AML-193 (cell line): ENCODE measurements at places on chromosomes 13 and 19.

DNA sequence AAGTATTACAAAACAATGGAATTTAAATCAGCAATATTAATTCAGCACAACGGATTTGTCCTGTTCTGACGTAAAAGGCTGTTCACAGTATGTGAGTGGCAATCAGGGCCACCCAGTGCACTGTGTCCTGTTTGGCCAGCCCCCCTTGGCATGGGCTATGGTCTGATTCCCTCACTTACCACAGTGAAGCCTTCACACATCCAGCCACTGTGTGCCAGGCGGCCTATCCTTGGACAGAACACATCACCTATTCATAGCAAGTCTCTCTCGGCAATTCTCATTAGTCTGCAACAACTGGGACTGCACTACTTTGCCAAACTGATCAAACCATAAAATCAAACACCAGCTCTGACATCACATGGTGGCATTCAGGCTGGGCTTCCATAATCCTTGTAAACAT lies 221.5 kb upstream of the TSHZ3 start:
- DNase-seq = no peak

DNA sequence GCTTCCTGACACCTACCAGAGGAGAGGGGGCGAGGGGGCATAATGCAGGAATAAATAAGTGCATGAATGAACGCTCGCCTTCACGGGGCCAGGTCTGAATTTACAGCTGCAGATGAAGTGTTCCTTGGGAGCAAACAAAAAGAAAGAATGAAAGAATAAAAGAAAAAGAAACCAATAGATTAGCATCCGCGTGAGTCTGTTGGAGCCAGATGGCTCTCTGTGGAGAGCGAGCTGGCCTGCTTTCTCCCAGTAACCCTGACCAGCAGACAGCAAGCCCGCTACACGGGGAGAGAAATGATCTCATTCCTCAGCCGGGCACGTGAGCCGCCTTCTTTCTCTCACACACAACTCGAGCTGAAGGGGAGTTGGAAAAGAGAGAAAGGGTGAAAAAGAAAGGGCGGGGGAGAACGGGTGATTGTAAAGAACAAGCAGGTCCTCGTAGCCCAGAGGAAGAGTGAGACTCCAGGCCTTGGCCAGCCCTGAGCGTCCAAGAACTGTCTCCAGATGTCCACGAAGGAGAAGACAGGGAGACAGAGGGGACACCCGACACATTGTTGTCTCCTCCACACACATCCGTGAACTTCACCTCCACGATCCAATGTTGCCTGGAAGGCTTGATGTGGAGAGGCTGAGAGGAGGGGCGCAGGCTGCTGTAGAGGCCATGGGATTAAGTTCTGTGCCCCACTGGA lies 81.4 kb downstream of the RNASEH2B start:
- DNase-seq = no peak

GRCh38 chr13:45492538-45492937 lies 27.8 kb downstream of the COG3 start:
- no peak for DNase-seq

DNA sequence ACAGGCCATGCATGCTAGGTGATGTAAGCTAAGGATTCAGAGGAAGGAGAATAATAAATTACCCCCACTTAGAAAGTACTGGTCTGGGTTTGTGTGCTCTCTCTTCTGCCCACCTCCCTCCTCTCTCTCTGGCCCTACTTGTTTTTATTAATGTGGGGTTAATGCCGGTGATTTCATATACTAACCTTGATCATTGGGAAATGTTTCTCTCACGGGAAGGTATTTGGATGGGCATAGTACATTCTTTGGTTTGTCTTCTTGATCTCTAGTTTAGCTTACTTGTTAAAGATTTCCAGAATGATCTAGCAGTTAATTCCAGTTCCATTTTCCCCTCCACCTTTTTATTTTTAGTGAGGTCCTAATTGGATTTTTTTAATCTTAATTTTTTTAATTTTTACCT lies 24.6 kb downstream of the ARHGAP35 start:
- DNase-seq = no peak

- DNase-seq = no peak
Measured at GRCh38 chr13:68988176-68988575, 1119.5 kb upstream of the ATXN8OS start.

DNA sequence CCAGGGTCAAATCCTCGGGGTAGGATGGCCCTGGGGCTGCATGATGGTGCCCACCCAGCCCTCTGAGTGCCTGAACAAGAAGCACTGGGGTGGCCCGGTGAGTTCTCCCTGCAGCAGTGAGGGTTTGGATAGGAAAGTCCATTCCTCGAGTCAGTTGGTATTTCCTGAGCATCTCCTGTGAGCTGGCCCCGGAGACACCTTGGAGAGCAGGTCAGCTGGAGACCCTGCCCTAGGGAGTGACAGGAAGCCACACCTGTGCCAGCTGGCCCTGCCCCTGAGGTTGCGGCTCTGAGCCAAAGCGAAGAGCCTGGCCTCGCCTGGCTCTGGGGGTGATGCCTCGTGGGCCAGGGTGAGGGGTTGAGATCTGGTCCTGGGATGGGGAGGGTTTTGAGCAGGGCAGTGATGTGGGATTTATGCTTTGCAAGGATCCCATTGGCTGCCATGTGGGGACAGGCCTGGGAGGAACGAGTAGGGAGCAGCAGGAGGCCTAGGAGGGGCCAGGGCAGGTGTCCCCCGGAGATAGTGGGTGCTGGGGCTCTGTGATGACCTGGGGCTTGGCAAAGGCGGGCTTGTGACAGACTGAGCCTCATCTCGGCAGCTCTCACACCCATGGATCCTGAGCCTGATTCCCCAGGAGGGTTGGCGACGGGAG lies 16.0 kb downstream of the CRTC1 start:
- no peak for DNase-seq

DNA sequence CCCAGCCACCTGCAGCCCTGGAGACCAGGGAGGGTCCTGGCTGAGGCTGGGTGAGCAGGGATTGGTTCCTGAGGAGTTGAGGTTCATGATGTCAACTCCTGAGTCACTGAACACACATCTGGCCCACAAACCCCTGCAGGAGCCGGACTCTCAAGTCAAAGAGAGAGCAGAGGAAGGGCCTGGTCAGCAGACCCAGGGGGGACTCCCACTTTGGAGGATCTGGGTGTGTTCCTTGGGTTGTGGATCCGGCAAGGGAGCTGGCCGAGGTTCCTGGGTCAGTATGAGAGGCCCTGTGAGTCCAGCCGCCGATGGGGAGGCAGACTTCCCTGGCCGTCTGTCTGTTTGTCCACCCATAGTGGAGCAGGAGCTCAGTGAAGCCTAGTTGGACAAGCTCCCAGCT lies 4.0 kb downstream of the SLC7A10 start:
- DNase-seq = no peak

GRCh38 chr13:49569993-49570689 lies 15.2 kb downstream of the RCBTB1 start:
- peak; percentile 28 for DNase-seq

GRCh38 chr13:45751885-45752284 lies 49.8 kb downstream of the CBY2 start:
- DNase-seq = no peak

DNA sequence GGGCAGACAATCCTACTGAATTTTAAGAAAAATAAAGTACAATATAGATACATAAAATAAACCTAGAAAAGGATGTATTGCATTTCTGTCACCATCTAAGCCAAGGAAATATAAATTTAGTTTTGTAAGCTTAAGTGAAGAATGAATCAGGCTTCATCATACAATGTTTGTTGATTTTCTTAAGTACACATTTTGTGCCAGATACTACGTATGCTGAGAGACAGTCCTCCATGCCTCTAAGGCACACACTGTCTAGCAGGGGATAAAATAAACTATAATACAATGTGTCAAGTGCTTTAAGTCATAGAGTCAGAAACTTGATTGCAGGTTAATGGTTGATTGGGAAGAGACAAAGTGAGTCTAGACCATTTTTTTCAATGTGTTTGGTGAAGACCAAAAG lies 465.7 kb downstream of the TBC1D4 start:
- no peak for DNase-seq

- DNase-seq = no peak
Measured at GRCh38 chr19:39390451-39390750, 505 bp downstream of the PAF1 start.

GRCh38 chr13:42076309-42076713 lies 27.9 kb downstream of the DGKH start:
- no peak for DNase-seq

- no peak for DNase-seq
Measured at GRCh38 chr13:38641164-38641948, 45.5 kb upstream of the FREM2 start.

DNA sequence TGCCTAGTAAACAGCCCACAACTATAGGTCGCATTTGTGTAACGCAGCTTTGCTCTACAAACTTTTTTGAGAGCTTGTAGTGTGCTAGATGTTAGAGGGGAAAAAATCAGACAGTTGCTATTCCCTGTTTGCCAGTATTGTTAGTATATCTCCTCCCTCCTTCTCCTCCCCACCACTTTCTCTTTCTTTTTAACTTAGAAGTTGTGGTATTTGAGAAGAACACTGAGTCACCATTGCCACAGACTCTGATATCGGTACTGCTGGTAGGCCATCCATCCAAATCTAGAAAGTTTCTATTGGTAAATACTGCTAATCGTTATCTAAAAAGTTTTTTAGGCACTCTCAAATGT lies 666 bp downstream of the POMP start:
- peak; percentile 34 for DNase-seq

- DNase-seq = no peak
Measured at GRCh38 chr13:80802946-80803345, 462.0 kb upstream of the SPRY2 start.

DNA sequence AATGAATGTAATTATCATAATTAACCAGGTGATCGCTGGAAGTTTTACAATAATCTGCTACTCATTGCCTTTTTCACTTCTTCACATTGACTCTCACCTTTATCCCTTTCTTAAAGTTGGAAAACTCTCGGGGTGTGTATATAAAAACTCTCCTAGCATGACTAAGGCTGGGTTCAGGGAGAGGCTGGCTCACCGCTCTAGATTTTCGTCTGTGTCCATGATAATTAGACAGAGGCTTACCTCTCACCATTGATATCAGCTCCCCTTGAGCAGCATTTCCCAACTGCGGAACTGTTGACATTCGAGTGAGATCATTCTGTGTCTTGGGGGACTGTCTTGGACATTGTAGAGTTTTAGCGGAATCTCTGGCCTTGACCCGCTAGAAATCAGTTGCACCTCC lies 39.4 kb downstream of the NFIX start:
- DNase-seq = no peak

GRCh38 chr19:54339646-54340358 lies 840 bp upstream of the LILRA4 start:
- DNase-seq = peak; percentile 37

DNA sequence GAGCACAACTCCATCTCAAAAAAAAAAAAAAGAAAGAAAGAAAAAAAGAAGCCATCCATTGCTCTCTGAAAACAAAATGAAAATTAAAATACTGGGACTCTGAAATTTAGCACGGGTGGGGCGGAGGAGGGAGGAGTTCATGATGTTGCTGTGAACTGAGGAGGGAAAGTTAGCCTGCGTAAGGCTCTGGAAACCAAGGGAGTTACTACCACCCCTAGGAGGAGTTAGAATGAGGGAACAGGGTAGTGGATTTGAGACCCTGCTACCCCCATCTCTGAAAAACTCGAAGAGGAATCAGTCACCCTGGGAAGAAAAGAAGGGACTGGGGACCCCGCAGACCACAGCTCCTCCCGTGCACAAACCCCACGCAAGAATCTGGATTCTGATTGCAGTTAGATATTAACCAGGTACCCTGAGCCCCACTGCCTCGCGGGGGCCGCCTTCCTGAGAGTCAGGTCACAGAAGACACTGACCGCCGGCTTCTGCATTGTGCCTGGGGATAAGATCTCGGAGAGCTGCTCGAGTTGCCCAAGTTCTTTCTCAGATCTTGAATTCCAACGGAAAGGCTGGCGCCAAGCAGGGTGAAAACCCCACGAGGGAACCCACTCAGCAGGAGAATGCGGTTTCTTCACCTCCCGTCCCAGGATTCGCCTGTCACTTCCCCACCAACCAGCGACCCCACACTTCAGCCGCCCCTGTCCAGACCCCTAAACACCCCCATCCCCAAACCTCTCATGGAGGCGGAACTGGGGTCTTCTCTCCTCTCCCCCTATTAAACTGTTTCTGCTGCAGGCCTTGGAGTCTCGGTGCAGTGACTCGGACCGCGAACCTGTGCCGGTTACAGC lies 870 bp downstream of the ZNF442 start:
- peak; percentile 15 for DNase-seq

DNA sequence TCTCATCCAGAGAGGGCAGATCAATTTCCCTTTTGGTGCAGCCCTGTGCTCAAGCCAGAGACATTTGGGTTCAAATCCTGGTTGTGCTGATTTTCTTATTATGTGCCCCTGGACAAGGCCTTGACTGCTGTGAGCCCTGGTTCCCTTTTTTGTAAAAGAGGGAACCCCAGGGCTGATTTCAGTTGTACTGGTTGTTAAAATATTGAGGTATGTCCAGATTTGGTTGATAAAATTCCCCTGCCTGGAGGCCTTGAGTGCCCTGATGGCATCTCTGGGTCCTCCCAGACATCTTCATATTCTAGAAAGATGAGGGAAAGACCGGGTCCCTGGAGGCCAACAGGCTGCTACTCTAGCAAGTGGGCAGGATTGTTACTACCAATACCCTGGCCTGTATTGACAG lies 14.4 kb upstream of the PLAUR start:
- peak; percentile 7 for DNase-seq

GRCh38 chr13:85638815-85639393 lies 160.3 kb downstream of the SLITRK6 start:
- DNase-seq = no peak

DNA sequence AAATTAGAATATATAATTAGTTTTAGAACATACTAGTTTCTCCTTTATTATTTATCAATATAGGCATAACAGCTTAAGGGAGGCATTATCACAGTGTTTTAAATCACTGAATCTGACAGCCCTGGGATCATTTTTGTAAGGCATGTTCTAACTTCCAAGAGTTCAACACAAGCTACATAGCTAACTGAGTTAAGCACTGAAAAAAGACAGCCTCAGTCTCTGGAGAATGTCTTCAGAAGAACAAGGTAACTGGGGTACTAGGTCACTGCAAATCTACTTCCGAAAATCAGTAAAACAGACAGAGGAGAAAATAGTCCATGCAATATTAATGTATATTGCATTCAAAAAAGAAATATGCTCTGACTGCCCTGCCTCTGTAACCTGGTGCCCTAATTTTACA lies 502.1 kb downstream of the RFC3 start:
- DNase-seq = no peak

DNA sequence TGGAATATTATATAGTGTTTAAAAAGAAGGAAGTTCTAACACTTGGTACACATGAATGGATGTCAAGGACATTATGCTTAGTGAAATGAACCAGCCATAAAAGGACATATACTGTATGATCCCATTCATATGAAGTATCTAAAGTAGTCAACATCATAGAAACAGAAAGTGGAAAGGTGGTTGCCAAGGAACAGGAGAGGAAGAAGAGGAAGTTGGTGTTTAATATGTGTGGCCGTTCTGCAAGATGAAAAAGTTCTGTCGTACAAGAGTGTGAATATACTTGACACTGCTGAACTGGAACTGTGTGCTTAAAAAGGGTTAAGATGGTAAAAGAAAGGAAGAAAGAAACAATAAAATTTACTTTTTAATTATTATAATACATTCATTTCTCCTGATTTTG lies 33.1 kb upstream of the C1QTNF9 start:
- no peak for DNase-seq

GRCh38 chr13:59477011-59477410 lies 686.7 kb downstream of the DIAPH3 start:
- peak; percentile 4 for DNase-seq

GRCh38 chr19:48674921-48675824 lies 2.4 kb upstream of the NTN5 start:
- DNase-seq = peak; percentile 56

- DNase-seq = no peak
Measured at GRCh38 chr19:41533671-41534215, 42.2 kb upstream of the CEACAM21 start.
